ENCODE measurements at places on chromosomes 16 and 17.

GRCh38 chr17:59892251-59892923, 356 bp downstream of the TUBD1 start:
- no peak for DNase-seq

DNA sequence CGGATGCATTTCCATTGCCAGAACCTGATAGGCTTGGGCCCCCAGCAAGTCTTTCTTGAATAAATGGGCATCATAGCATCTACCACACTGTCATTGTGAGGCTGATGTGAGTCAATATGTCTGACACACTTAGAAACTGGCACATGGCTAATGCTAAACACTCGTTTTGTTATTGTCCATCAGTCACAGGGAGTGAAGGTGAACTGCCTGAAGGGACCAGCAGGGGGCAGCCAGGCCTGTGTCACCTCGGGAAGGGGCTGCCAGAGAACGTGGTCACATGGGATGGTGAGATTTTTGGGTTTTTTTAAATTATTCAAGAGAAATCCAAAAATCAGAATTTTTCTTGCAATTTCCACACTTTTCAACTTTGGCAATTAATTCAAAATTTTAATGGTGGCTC, 831 bp upstream of the RCVRN start:
- DNase-seq, result peak; percentile 5

DNA sequence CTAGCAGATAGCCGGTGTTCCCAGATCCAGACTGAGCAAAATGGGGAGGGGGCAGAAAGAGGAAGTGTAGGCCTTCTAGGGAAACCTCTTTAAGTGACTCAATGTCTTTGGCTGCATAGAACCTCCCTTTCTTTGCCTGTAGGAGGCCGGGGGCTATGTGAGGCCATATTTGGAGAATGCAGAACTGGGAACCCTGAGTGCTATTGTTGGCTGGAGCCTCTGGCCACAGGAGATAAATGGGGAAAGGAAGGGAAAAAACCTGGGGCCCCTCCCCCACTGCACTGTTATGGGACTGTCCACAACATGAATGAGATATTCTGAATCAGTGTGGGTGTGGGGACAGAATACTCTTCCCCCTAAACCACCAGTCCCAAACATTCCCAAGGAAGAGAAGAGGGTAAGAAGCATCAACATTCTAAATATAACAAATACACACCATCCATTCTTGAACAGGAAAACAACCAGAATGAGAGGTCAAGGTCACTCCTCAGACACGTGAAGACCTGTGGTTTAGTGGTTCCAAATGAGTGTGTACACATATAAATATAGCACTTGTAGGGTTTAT, 2.4 kb downstream of the VPS25 start:
- no peak for DNase-seq

- peak; percentile 45 for DNase-seq
Measured at GRCh38 chr17:39225959-39226683, 376 bp upstream of the STAC2 start.

GRCh38 chr17:48159232-48159631, 51.7 kb downstream of the SNX11 start:
- DNase-seq, result no peak

DNA sequence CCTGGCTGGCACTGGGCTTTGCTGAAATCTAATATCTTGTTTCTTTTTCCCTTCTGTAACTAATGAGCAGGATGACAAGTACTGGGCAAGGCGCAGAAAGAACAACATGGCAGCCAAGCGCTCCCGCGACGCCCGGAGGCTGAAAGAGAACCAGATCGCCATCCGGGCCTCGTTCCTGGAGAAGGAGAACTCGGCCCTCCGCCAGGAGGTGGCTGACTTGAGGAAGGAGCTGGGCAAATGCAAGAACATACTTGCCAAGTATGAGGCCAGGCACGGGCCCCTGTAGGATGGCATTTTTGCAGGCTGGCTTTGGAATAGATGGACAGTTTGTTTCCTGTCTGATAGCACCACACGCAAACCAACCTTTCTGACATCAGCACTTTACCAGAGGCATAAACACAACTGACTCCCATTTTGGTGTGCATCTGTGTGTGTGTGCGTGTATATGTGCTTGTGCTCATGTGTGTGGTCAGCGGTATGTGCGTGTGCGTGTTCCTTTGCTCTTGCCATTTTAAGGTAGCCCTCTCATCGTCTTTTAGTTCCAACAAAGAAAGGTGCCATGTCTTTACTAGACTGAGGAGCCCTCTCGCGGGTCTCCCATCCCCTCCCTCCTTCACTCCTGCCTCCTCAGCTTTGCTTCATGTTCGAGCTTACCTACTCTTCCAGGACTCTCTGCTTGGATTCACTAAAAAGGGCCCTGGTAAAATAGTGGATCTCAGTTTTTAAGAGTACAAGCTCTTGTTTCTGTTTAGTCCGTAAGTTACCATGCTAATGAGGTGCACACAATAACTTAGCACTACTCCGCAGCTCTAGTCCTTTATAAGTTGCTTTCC, 56.0 kb downstream of the HLF start:
- no peak for DNase-seq

- DNase-seq, result no peak
Measured at GRCh38 chr16:83348991-83349390, 458.8 kb upstream of the HSBP1 start.

GRCh38 chr16:75099738-75100602, 16.6 kb downstream of the LDHD start:
- peak; percentile 40 for DNase-seq

GRCh38 chr16:17692484-17692883, 221.7 kb upstream of the XYLT1 start:
- DNase-seq, result no peak

- DNase-seq, result no peak
Measured at GRCh38 chr16:55328611-55329569, 4.9 kb downstream of the IRX6 start.

DNA sequence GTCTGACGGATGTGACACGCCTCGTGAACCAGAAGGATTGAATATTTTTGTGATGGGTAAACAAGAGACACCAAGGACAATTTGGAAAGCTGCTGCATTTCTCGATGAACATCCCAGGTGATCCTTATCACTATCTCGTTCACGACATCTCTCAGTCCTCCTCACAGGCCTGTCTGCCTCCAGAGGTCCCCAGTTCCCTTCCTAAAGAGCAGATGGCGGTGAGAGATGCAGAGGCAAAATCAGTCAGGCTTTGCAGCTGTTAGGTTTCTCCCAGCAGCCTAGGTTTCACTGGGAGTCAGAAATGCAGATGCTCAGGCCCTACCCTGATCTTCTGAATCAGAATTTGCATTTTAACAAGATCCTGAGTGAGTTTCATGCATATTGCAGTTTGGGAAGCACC, 23.6 kb downstream of the SCPEP1 start:
- DNase-seq, result no peak

DNA sequence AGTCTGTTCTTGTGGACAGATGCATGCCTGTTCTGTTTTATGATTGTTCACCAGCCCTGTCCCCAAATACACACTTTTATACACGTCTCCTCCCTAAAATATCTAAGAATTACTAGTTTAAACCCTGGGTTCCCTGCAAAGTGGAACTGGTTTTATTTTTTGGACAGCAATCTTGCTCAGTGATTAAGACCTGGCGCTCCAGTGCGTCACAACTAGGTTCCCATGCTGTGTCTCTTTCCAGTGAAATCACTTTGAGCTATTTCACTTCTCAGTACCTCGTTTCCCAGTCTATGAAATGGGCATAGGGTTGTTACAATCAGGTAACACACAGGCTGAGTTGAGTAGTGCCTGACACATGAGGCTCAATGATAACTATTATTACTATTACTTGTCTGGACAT, 1.1 kb downstream of the CEP20 start:
- DNase-seq, result no peak

- no peak for DNase-seq
Measured at GRCh38 chr16:78277321-78278055, 178.0 kb downstream of the WWOX start.

DNA sequence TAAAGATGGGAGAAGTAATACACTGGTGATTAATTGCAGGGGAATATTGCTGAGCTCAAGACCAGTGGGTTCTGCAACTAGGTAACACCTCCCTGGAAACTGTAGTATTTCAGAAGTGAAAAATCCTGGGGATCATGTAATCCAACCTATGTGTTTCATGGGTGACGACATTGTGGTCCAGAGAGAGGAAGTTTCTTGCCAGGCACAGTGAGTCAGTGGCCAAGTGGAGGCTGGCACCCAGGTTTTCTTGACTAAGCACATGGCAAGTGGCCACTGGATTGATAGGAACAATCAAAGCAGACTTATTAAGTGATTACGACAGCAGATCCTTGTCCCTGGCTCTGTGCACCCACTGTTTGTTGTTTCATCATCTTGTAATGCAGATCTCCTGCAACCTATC, 14.6 kb upstream of the CIITA start:
- DNase-seq, result no peak

DNA sequence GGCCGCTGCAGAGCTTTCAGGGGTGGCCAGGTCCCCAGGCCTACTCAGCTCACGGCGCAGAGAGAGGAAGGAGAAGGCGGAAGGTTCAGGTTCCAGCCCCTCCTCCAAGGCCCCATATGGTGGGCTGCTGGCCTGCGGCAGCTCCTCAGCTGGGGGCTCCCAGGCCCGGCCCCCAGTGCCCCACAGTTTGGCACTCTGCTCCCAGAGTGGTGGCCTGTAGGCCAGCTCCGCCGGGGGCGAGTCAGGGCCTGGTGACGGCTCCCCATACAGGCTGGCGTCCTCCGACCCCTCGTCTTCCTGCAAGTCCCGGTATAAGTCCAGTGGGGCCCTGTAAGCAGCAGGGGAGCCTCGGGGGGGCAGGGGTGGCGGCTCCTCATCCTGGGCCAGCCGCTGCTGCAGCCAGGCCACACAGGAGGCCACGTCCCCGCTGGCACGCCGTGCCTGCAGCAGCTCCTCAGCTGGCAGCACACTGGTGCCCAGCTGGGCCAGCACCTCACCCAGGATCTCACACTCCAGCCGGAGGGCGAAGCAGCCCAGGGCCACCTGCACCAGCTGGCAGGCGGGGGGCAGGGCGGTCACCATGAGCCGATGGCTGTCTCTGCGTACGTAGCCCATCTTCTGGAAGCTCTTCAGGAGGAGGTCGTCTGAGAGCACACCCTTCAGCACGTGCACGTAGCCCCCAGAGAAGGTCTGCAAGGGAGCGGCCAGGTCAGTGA, 3.7 kb downstream of the SPATA2L start:
- DNase-seq, result no peak

GRCh38 chr17:74922694-74923537, at the start of gene USH1G:
Gene USH1G, minus strand, starts transcription at chr17:74923255. Its CDS starts 182 bp downstream, at chr17:74923073.
- DNase-seq, result no peak

GRCh38 chr16:55207693-55208428, 116.1 kb upstream of the IRX6 start:
- DNase-seq, result no peak

- DNase-seq, result peak; percentile 62
Measured at GRCh38 chr17:45316434-45317110, at the start of gene MAP3K14. Gene MAP3K14, minus strand, starts transcription at chr17:45317020. Its CDS starts 26,275 bp downstream, at chr17:45290745.

GRCh38 chr16:64919929-64920607, 201.8 kb downstream of the CDH11 start:
- no peak for DNase-seq

DNA sequence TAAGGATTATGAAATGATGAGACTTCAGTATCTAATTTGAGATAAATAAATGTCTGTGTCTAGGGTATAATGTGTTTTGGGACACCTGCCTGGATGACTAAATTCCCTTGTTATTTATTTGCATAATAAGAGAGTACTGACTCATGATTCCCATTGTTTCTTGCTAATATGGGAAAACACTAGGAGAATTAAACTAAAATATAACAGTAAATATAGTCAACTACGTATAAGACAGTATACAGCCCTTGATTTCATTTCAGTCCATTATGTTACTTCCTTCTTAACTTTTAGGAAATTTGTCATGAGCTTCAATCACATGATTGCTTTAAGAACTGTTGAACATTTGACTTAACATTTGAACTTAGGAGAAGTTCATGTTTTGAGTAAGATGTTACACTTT, 62.4 kb downstream of the VMP1 start:
- no peak for DNase-seq

DNA sequence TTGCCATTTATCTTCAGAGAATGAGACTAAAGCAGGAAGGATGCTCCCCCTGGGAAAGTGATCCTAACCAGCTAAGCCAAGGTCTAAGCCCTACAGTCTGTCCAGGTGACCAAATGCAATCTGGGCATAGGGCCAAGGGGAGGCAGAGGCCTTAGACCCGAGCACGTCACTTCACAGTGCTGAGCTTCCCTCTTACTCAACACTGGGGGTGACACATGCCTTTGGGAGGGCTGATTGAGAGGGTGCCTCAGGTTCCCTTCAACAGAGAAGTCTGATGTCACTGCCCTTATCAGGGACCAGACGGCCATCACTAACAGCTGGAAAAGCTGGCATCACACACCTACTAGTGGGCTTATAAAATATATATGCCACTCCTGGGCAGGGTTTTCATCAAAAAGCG, 4.0 kb downstream of the CIAO2B start:
- no peak for DNase-seq

- DNase-seq, result no peak
Measured at GRCh38 chr17:2901582-2901981, 105.3 kb downstream of the RAP1GAP2 start.

DNA sequence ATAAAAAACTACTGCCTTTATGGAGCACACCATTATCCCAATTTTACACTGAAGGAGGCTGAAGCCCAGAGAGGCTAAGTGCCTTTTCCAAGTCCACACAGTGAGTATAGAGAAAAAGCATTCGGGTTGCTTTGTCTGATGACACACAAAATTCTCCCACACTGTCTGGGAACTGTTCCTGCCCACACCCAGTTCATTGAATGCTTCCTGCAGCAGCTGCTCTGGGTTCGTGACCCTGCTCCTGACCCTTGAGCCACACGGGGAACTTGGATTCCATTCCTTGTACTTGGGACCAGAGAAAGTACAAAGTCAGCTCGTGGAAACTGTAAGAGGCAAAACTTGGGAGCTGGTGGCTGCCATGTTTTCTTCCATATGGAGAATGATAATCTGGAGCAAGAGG, 57.9 kb downstream of the AKAP1 start:
- no peak for DNase-seq

DNA sequence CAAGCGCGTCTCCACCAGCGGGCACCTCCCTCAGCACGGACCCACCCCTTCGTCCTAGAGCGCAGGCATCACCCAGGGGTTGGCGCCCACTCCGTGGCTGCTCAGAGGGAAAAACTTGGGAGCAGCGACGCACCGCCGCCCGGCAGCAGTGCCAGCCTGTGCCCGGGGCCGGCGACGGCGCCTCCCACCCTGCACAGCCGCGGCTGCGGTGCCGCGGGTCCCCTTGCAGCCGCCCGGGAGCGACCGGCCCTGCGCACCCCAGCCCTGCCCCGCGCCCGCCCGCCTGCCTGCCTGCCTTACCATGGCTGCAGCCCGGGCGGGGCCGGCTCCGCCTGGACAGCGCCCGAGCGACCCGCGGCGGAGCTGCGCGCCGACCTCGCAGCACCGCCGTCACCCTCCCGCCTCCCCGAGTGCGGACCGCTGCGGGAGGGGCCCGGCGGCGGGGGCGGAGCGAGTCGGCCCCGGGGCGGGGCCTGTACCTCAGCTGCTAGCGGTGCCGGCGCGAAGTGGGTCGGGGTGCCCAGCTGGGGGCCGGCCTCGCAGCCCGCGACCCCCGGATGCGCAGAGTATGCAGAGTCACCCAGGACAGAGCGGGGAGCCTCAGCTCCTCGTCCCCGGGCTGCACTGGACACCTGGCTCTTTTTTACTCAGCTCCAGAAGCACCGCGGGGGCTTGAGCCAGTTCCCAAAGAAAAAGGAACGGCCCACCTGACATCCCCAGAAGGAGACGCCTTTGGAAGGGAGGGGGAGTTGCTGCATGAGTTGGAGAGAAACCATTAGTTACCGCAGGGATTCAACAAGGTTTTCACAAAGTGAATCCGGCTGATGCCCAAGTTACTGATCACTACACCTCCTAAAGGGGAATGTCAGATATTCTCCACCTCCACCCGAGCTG, 17.5 kb upstream of the MTMR4 start:
- peak; percentile 55 for DNase-seq

All from stimulated activated CD4-positive, alpha-beta T cell treated with anti-CD3 and anti-CD28 coated beads, Interleukin-4, amount 100 ng/mL, for 24 hours (primary cell).